Lung (tissue), 17 donors: ENCODE measurements at places on chromosomes 5 and 9. TPM values are rescaled to one million over a fixed set of nuclear protein-coding genes. Genes with fewer than 3 reads are reported as not detected.

CCDC192 gene
- 0.08 TPM for polyA plus RNA-seq

SPINK6 gene
- polyA plus RNA-seq = not detected

MAST4 gene
- polyA plus RNA-seq = 13.9 TPM

ANKRD55 gene
- polyA plus RNA-seq = 0.50 TPM

SLC25A2 gene
- 0.05 TPM for polyA plus RNA-seq

CAMK2A gene
- polyA plus RNA-seq = 0.44 TPM

KIF24 gene
- polyA plus RNA-seq = 0.71 TPM

DNA sequence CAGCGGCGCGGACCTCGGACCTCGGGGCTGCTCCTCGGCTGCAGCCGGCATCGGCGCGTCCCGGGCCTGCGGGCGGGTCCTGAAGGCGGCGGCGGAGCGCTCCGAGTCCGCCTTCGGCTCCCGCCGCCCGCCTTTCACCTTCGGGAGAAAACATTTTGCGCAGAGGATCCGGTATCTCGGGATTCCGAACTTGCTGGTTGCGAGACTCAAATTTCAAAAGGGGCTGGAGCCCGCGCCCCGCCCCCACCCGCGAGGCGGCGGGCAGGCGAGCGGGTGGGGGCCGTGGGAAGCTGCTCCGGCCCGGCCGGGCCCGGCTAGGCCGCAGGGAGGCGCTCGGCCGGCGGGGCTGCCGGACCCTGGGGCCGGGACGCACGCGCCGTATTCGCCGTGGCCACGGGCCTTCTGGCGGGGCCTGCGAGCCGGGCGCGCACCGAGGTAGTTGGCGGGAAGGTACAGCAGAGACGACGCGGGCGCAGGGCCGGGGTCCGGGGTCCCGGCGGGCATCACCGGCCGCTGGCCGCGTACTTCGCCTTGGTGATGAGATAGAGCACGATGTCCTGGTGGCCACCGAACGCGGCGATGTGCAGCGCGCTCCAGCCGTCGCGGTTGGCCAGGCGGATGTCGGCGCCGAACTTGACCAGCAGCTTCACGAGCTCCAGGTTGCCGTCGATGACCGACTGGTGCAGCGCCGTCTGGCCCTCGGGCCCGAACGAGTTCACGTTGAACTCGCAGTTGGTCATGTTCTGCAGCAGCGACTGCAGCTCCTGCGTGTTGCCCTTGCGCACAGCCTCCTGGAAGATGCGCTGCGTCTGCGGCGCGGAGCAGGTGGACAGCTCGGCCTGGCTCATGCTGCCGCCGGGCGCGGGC lies 757 bp downstream of the NRARP start:
- DNase-seq = peak; percentile 79

DNA sequence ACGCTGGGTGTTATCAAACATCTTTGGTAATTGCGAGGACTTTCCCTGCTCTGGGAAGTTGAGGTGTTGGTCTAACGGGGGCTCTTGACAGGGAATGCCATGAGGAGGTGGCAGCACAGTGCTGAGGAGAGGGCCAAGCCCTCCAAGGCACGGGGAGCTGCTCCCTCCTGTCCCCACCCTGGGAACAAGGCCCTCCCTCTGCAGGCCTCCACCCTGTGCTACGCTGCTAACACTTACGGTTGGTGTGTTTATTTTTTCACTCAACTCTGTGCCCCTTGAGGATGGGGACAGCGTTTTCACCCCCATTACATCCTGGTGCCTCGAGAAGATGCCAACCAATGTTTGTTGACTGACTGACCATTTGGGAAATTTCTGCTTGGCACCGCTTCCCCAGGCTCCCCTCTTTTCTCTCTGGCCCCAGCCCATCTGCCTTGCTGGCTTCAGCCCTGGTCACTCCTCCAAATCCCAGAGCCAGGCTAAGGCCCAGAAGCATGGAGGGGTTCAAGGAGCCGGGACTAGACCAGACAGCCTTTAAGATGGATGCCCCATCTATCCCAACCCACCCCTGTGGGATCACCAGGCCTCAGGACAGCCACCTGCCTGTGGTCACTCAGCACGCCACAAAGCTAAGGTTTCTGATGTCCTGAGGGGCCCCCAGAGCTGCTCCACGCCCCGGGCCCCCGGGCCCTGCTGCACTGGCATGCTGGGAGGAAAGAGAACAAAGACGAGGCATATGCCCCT lies 125.7 kb downstream of the BARX1 start:
- no peak for DNase-seq

- DNase-seq = no peak
Measured at GRCh38 chr5:111242606-111243005, 18.4 kb downstream of the CAMK4 start.

DNA sequence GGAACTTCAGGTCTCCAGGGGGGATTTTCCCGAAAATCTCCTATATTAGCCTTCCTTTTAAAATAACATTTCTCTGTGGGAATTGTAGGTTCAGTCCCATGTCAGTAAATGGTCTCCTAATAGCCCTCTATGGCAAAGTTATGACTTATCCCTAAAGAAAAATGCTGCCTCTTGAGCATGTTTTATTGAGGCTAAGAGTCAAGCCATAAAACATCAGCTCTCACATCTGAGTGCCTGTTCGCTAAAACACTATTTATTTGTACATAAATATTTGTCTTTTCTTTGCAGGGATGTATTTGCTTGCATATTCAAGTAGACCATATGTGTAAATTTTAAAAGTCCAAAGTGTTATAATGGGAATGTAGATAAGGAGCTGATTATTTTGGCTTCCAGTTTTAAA lies 160.4 kb downstream of the PRDM6 start:
- peak; percentile 34 for DNase-seq

- DNase-seq = peak; percentile 64
Measured at GRCh38 chr5:1386274-1386717, 41.4 kb upstream of the CLPTM1L start.

GRCh38 chr9:116494815-116495634 lies 192.1 kb upstream of the TRIM32 start:
- no peak for DNase-seq

DNA sequence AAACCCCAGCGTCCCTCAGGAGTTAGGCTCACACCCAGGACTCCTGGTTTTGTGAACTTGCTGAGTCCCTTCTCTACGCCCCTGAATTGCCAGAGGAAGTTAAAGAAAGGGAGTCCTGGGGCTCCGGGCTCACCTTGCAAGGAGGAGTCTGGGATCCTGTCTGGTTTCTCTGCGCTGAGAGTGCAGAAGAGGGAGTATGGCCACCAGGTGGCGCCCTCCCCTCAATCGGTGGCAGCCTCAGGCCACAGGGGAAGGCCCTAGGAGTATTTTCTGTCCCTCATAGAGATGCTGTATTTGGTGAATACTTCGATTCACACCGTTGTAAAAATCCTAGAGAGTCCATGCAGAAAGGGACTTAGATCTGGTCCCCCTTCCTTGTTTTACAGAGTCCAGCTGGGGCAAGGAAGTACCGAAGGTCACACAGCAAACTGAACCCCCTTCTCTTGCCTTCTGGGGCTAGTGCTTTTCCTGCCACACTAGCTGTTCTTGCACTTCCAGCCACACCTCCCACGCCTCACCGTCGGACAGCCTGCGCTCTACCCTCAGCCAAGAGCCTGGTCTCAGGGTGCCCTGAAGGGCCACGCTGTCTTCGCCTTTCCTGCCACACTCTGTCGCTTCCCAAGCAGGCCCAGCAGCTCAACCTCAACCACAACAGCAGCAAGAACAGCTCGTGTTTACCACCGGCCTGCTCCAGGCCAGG lies 10.2 kb downstream of the HAND1 start:
- peak; percentile 78 for DNase-seq

- DNase-seq = no peak
Measured at GRCh38 chr9:118734696-118735095, 634.5 kb downstream of the BRINP1 start.

- DNase-seq = no peak
Measured at GRCh38 chr5:127899214-127899610, 184.4 kb upstream of the SLC12A2 start.
